AG04449 (cell line): ENCODE measurements at places on chromosomes 5 and 9.

DNA sequence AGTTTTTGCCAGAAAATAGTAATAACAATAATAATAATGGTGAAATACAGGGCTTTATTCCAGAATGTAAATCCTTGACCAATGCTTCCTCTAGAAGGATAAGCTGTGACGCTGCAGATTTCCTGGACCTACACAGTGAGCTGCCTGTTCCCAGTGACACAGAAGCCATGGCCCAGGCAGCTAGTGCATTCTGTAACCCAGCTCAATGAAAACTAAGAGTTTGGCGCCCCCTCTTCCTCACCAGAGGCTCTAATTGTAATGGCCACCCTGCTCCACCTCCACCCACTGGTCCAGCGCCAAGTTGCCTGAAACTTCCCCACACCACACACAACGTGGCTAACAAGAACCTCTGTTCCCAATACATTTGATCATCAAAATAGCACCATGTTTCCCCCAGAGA, 248.1 kb downstream of the CETN3 start:
- DNase-seq = no peak

DNA sequence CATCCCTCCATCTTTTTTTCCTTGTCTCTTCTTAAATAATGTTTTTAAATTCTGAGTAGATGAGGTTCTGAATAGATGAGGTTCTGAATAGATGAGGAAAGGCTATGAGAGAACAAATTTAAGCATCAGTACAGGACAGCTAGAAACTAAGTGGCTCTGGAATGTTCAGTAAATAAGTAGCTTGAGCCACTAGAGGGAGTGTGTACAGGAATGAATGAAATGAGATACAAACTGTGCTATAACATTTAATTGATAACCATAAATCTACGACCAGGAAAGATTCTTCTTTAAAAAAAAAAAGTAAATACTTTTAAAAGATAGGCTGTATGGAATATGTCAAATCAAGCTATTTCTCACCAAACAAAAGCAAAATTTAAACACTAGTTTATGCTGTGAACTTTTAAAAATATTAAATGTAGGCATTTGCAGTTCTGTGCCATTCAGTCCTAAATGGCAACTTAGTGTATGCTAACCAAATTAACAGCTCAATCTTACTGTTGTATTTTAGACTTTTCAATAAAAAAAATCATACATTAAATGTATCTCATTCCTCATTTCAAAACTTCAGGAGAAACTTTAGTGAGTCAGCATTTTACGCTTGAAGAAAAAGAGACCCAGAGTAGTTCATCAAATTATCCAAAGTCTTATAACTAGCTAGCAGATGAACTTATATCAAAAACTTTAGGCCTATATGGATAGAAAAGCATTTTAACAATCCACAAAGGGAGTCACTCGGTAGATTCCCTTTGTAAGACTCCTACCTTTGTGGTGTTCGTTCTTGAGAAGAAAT, 70.4 kb upstream of the SNX2 start:
- DNase-seq = no peak

DNA sequence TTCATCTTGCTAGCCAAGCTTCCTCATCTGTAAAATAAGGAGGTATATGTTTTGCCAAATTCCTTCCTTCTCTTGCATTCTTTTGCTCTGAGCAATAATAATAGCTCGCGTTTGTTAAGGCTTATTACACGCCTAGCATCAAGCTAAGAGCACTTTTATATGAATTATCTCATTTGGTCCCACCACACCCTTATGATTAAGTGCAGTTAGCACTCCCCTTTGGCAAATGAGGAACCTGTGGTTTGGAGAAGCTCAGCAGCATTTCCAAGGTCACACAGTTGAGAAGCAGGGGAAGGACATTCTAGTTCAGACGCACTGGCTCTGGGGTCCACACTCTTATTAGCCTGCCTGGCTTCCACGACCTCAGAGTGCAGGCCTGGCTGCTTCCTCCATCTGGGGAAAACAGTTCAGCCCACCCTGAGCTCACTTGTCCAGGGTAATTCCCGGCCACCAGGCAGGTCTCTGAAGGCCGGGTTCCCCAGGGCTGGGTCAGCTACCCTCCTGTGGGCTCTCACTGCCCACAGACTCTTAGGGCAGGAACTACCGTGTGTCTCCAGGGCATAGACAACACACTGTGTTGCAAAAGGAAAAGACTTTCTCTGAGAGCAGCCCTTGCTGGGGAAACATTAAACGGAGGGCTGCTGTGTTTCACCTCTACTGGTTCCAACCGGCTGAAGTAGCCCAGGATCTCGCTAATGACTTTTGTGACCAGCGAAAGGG, 9.9 kb upstream of the FBP1 start:
- DNase-seq = peak; percentile 26

GRCh38 chr9:82993856-82994605, 68.9 kb downstream of the RASEF start:
- no peak for DNase-seq

DNA sequence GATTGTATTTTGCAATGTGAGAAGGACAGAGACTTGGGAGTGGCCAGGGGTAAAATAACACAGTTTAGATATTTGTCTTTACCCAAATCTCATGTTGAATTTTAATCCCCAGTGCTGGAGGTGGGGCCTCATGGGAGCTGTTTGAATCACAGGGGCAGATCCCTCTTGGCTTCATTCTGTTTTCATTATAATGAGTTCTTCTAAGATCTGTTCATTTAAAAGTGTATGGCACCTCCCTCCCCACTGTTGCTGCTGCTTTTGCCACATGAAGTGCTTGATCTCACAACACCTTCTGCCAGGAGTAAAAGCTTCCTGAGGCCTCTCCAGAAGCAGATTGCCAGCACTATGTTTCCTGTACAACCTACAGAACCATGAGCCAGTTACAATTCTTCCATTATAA, 28.1 kb downstream of the COX7C start:
- no peak for DNase-seq

- no peak for DNase-seq
Measured at GRCh38 chr9:16846367-16846766, 24.1 kb downstream of the BNC2 start.

- DNase-seq = no peak
Measured at GRCh38 chr9:114153761-114154599, 1.4 kb upstream of the COL27A1 start.

- DNase-seq = peak; percentile 78
Measured at GRCh38 chr5:140311011-140311467, 8.1 kb upstream of the PFDN1 start.

DNA sequence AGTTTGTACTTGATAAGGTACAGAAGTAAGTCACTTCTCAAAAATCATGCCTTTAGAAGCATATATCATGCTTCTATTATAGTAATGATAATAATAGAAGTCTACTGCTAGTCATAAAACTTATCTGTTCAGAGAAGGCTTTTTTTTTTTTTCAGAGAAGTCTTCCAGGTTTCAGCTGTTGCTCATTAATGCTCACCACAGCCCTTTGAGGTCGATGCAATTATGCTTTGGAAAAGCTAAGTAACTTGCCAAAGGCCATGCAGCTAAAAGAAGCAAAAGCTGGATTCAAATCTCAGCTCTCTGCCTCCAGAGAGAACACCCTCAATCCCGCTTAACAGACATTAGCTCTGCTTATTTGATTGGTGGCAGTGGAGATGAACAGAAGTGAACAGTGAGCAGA, 150.8 kb downstream of the DOCK8 start:
- no peak for DNase-seq

DNA sequence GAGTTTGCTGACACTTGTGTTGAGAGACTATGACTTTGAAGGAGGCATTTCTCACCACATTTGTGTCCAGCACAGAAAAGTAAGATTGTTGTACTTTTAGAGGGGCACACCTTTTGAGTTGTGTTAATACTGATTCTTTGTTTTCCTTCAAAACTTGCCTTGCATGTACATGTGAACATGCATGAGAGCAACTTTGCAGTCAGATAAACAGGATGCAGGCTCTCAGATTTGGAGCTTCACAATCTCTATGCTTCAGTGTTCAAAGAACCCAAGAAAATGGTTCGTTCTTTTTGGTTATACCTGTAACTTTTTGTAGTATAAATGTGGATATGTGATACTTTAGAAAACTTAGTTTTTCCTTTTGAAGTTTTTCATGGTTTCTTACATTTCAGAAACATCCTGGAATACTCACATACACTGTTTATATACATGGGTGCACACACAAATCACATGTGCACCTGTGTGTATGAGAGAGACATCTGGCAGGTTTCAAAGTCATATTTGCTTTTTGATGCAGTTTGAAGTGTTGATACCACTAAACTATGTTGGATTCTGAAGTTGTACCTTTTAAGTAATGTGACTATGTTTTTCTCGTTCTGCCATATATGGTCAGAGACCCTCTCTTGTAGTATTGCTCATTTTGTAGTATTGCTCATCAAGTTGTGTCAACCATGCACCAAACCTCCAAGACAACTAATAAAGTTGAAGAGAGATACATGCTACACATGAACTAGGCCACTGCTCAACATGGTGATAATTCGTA, 190.7 kb downstream of the CD180 start:
- no peak for DNase-seq

DNA sequence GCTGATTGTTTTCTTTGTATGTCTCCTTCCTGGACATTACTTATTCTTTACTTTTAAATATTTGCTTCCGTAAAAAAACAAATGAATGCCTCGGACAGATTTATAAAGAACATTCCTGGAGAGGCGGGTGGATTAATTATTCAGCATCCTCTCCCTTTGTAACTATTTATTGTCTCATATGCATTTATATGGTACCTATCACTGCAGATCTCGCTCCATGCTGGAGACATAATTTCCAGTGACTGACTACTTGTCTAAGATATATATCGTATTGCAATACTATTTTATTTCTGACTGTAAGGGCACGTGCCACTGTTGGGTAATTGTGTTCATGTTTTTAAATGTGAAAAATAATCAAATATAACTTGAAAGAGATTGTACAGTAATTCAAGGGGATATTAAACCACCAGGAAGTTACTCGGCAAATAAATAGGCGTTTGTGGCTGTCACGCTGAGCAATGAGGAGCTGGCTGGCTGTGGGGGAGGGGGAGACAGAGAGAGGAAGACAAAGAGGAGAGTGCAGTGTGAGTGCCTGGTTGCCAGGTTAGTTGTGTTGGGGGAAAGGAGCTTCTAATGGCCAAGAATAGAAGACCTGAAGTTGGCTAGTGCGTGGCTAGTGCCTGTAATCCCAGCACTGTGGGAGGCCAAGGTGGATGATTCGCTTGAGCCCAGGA, 131.8 kb upstream of the GABRP start:
- no peak for DNase-seq

DNA sequence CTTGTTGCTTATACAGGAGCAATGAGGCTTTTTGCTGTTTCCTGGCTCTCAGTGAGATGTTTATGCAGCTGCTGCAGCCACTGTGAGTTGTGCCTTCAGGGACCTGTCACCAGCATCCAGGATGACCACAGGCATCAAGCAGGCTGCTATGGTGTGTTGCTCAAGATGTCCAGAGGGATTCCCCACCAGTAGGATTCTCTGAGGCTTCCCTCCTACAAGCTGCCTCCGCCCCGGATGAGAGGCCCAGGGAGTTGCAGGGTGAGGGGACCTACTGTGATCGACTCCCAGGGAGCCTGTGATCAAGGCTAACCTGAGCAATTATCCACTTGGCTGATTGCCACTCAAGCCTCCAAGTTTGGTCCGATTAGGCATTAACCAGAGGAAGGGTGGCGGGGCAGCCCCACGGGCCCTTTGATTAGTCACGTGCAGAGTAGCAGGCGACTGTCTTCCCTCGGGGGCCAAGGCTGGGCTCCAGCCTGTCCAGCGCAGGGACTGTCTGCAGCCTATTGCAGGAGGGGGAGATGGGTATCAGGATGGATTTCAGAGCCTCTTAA, 1.8 kb upstream of the FAT2 start:
- DNase-seq = no peak

GRCh38 chr9:128818839-128819715, 777 bp downstream of the ENDOG start:
- DNase-seq = no peak

- DNase-seq = no peak
Measured at GRCh38 chr5:100901821-100902341, 1.2 kb downstream of the ST8SIA4 start.

GRCh38 chr5:153400931-153401330, 89.5 kb upstream of the GRIA1 start:
- DNase-seq = no peak

GRCh38 chr5:74992791-74993190, 59.6 kb downstream of the GCNT4 start:
- no peak for DNase-seq

DNA sequence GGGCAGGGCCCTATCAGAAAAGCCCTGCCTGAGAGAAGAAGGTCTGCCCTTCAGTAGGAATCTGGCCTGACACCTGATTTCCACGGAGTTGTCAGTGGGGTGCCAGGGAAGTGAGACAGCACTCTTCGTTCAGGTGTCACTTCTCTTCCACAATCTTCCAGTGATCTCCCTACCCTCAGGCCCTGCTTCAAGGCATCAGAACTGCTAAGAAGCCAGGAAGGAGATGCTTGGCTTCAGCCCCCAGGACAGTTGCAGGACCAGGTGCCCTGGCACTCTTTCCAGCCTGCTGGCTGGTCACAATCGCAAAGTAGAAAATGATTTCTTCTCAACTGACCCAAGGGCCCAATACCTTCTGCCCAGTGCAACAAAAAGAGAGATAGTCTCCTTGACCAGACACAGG, 50.3 kb downstream of the SPOCK1 start:
- no peak for DNase-seq

- DNase-seq = no peak
Measured at GRCh38 chr5:143435210-143435657, 31.7 kb upstream of the NR3C1 start.

DNA sequence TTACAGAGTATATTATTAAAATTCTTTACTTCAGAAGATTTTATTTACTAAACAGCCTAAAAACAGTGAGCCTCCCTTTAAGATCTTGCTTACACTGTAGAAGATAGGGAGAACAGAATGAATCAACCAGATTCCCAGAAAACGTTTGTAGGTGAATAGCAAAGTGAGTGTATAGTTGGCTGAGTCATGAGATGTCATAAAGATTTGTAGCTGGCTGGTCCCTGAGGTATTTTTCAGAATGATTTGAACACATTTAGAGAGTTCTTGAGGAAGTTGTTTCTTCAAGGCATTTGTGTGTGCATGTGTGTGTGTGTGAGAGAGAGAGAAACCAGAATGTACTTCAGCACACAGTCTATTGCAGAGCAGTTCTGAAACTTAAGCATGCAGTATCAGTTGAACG, 159.4 kb upstream of the PRR16 start:
- DNase-seq = peak; percentile 73

- DNase-seq = no peak
Measured at GRCh38 chr9:91678807-91679580, 255.4 kb upstream of the NFIL3 start.

DNA sequence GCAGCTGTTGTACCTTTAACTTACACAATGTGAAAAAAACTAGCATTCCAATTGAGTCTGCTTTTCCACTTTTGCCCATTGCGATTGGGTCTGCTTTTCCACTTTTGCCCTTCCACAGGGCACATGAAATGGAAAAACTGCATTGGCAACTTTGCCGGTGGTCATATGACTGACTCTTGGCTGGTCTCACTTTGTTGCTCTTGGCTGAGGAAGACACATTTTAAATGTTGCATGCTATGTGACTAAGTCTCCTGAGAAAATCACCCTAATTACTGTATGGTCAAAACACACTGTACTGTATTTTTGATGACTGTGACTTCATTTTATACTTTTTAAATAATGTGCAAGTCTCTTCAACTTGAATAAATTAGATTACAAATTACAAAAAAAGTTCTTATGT, 1.6 kb upstream of the OXCT1 start:
- peak; percentile 41 for DNase-seq
